Esophagus mucosa (tissue), 1 donor: ENCODE measurements at places on chromosomes 16 and 17. TPM values are rescaled to one million over a fixed set of nuclear protein-coding genes. Genes with fewer than 3 reads are reported as not detected.

Gene KRT14
- total RNA-seq, result 5,105 TPM

- ATAC-seq, result peak; percentile 73
These were observed 487 bp downstream of the C17orf67 start for GRCh38 chr17:56833057-56833808.

Gene ADAM11
- 0.96 TPM for total RNA-seq

Gene FOXN1
- total RNA-seq, result 14.8 TPM

DNA sequence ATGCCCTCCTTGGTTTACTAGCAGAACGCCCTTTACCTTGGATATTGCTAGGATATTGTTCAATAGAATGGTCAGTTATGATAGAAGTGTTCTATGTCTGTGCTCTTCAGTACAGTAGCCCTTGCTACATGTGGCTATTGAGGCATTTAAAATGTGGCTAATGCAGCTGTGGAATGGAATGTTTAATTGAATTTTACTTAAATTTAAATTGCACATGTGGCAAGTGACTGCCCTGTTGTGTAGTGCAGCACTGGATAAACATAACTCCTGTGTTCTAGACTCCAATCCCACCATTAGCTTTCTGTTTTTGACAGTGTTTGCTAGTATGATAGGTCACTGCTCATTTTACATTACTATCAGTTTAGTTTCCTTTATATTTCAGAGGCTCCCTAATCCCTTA is 29.9 kb downstream of the RAD51C start:
- no peak for ATAC-seq

Gene ATP1B2
- total RNA-seq, result 0.36 TPM

- no peak for ATAC-seq
These were observed 393 bp downstream of the ANKRD11 start for GRCh38 chr16:89489898-89490438.

Gene SLC38A8
- not detected for total RNA-seq

DNA sequence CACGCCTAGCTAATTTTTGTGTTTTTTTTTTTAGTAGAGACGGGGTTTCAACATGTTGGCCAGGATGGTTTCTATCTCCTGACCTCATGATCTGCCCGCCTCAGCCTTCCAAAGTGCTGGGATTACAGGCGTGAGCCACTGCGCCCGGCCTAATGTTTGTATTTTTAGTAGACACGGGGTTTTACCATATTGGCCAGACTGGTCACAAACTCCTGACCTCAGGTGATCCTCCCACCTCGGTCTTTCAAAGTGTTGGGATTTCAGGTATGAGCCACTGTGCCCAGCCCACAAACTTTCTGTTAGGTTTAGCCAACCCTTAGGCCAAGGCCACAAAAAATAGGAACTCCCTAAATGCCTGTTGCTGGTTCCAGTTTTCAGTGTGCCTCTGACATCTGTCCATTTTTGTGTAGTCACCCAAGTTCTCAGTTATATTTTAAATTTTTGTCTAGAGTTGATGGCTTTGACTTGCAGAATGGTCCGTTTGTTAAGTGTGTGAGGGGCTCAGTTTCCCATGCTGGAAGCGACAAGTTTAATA is 12.7 kb downstream of the CCL16 start:
- no peak for ATAC-seq

DNA sequence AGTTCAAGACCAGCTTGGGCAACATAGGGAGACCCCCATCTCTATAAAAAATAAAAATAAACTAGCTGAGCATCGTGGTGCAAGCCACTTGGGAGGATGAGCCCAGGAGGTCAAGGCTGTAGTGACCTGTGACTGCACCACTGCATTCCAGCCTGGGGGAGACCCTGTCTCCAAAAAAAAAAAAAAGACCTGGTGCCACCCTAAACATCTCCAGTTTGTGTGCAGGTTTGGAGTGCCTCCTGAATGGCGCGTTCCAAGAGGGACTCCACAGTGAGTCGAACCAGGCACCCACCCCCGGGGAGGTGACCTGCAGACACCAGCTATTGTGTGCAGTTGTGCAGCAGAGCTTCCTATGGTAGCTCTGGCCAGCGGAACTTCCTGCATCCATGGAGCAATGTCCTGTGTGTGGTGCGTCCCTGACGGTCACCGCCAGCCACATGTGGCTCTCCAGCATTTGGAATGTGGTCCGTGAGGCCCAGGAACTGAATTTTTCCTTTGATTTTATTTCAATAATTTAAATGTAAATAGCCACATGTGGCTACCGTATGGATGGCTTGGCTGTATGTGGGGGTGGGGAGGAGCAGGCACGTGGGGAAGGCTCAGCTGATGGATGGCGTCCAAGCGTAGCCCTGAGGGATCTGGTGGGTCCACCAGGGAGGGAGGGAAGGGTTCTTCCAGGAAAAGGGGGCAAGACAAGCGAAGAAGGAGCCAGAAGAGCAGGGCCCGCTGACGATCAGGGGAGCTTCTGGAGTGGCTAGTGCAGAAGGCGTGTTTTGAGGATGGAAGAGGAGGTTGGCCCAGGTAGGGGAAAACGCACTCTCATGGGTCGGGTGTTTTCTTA is 107.1 kb upstream of the GSE1 start:
- no peak for ATAC-seq

Gene OTOP2
- total RNA-seq, result 0.36 TPM

GRCh38 chr16:85612191-85612800 is 826 bp upstream of the GSE1 start:
- peak; percentile 49 for ATAC-seq

DNA sequence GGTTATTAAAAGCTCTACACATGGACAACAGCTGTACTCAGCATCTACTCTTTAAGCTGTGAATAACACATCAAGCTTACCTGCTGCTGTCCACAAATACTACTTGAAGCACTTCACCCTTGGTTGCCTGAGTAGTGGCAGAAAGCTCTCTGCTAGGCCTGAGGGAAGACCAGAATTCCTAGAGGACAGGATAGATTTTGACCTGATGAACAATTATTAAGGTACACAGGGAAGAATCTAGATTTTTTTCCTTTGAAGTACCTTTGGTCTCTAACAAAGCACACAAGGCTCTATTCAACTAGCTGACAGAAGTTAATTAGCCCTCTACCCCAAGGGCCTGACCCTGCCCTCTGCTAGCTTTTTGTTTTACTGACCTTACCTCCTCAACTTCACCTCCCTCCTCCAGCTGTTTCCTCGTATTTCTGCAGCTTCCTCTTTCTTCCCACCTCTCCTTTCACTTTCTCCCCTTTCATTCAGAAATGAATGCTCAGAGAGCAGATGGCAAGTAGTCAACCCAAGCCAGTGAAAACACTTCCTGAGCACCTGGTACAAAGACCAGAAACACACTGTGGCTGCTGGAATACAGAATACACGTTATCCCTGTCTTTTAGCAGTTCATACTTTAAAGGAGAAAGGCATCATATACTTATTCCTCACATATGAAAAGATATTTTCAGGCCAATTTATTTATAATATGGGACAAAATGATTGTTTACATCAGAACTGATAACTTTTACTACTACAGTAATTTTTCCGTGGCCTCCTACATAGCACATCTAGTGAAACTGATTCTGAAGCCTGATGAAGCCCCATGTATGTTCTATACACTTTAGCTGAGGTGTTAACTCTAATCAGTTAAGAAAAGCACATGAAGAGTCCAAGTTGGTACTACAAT is 5.7 kb upstream of the VEZF1 start:
- no peak for ATAC-seq

DNA sequence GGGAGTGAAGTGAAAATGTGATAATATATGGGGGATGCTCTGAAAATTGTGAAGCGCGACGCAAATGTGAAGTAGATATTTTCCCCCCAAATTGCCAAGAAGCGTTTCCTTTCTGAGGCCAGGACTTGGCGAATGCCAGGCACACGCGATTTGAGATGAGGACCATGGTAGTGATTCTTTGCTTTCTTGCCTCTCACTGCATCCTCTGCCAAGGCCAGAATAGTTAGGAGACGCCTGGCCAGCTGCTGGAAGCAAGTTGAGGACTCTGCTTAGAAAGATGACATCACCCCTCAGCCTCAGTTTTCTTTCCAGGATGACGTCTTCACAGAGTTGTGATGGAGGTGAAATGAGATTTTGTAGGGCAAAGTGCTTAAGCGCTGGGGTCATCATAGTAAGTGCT is 25.9 kb downstream of the PIPOX start:
- no peak for ATAC-seq
